NCI-H1436 treated with DMSO at 0.1 percent for 48 hours (cell line): ENCODE measurements at places on chromosomes 11 and 22.

DNA sequence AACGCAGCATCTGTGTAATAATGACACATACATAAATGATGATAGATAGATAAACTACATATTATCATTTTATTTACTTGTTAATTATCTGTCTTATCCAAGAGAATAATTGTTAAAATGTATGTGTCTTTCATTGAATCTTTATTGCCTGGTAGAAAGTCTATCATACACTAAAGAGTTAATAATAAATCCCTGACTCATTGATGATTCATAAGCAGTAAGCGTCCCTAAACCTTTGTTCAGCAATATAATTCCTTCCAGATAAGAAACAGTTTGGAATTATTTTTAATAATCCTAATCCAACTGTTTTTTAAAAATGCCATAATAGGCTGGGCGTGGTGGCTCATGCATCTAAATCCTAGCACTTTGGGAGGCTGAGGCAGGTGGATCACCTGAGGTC is 655.6 kb upstream of the CNTN5 start:
- no peak for DNase-seq

- DNase-seq: no peak
Measured at GRCh38 chr11:95568281-95568680, 221.3 kb downstream of the FAM76B start.

GRCh38 chr11:19628018-19628417 is 84.6 kb upstream of the NAV2 start:
- no peak for DNase-seq

GRCh38 chr22:44130076-44130711 is 50.5 kb upstream of the PARVG start:
- DNase-seq: no peak

DNA sequence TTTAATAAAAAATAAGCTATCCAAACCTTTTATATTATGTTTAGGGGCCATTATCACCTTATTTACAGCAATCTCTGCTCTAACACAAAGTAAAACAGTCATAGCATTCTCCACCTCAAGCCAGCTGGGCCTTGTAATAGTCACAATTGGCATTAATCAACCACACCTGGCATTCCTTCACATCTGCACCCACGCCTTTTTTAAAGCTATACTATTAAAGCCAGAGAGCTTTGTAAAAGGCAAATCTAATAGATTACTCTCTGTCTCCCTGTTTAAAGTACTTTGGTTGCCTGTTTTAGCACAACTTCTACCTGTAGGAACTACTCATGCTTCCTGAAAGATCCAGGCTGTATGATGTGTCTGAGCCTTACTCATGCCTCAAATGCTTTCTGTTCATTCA is 113.1 kb downstream of the CSNK2A3 start:
- DNase-seq: no peak

- no peak for DNase-seq
Measured at GRCh38 chr22:28331695-28332094, 347.9 kb downstream of the TTC28 start.

- no peak for DNase-seq
Measured at GRCh38 chr11:134987822-134988221, 575.8 kb upstream of the B3GAT1 start.

GRCh38 chr11:89521294-89521693 is 30.1 kb upstream of the NOX4 start:
- no peak for DNase-seq

DNA sequence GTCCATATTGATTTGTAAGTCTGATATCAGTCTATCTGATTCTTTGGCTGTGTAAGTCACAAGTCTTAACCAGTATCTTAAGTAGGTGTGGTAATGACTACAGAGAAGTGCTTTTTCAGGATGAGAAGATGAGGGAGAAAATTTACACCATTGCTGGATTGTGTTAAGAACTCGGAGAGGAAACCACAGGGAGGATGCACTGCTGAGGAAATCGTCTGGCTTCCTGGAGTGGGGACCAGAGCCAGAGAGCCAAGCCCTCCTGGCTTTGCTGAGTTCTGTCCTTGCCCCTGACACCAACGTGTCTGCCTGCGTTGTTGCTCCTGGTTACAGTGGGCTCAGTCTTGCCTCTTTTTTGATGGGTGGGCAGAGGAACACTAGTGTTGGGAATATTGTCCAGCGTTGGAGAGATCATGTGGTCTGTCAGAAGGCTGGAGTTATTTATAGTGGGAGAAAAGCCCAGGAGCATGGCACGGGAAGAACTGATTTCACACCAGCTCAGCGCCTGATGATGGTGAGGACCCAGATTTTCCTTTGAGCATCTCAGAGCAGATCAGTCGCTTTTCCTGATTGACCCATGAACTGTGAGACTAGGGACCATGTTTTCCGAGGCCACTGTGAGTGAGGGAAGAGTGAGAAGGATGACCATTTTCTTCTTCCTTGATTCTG is 29.6 kb downstream of the MARK2 start:
- DNase-seq: no peak

GRCh38 chr22:36991206-36991605 is 28.0 kb downstream of the TST start:
- DNase-seq: no peak

DNA sequence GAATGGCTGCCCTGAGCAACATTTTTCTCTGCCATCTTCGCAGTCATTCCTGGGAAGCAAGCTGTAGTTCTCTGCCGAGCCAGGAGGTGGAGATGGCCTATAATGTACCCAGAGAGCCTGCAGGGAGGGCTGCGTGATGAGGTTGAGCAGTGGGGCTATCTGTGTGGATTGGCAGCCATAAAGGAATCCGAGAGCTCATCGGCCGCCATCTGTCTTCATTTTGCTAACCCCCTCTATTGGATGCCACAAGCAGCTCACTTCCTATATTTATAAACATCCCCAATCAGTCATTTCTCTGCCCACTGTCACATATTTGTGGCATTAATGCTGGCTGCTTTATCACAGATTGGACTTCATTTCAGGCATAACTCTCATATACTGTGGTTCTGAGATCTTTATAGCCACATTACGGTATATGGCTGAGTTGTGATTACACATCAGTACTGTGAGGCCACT is 209.5 kb downstream of the NTM start:
- DNase-seq: no peak

DNA sequence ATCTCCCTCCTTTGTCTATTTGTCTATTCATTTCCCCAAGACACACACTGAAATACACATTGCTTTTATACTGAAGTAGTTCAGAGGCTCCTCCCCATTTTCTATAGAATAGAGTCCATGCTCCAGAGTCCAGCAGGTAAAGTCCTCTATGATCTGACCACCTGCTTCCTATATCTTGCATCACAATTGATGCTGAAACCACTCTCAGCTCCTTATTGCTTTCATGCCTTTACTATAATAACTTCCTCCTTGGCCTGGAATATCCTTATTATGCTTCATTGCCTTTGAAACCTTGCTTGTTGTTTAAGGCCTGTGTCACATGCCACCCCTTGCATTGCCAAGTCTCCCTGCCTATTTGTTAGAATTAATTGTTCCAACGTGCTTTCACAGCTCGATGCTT is 12.6 kb downstream of the OR6Q1 start:
- DNase-seq: no peak

- DNase-seq: no peak
Measured at GRCh38 chr11:34432822-34433221, 5.9 kb upstream of the CAT start.

GRCh38 chr11:24413391-24413790 is 83.5 kb upstream of the LUZP2 start:
- DNase-seq: no peak

GRCh38 chr11:131839326-131839725 is 468.9 kb downstream of the NTM start:
- DNase-seq: no peak

GRCh38 chr11:122933416-122933815 is 48.2 kb downstream of the BSX start:
- DNase-seq: no peak

DNA sequence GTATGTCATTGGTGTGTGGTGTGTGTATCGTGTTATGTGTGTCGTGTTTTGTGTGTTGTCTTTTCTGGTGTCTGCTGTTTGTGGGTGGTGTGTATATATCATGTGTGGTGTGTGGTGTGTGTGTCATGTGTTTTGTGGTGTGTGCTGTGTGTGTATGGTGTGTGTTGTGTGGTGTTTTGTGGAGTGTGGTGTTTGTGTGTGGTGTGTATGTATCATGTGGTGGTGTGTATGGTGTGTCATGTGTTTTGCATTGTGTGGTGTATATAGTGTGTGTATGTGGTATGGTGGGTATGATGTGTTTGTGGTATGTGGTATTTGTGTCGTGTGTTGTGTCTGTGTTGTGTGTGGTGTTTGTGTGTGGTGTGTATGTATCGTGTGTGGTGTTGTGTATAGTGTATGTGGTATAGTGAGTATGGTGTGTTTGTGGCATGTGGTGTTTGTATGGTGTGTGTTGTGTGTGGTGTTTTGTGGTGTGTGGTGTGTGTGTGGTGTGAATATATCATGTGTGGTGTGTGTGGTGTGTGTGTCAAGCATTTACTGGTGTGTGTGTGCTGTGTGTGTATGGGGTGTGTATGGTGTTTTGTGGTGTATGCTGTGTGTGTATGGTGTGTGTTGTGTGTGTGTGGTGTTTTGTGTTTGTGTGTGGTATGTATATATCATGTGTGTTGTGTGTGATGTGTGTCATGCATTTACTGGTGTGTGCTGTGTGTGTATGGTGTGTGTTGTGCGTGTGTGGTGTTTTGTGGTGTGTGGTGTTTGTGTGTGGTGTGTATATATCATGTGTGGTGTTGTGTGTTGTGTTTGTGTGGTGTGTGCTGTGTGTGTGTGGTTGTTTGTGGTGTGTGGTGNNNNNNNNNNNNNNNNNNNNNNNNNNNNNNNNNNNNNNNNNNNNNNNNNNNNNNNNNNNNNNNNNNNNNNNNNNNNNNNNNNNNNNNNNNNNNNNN is 12.7 kb downstream of the PIM3 start:
- DNase-seq: no peak

DNA sequence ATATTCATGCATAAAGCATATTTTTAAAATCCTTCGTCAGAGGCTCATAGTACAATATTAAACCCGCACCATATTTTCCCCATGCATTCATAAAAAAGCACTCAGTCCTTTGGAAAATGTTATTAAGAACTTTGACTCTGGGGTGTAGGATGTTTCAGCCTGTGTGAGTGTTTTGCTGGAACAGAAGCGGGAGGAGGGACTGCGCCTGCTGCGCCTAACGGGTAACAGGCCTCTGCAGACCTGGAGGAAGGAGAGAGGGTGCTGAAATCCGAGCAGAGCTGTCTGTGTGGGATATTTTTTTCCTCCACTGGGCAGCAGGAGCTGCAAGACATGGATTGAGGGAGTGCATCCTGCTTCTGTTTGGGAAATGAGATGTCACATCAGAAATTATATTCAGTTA is 483.0 kb downstream of the BRD1 start:
- no peak for DNase-seq

DNA sequence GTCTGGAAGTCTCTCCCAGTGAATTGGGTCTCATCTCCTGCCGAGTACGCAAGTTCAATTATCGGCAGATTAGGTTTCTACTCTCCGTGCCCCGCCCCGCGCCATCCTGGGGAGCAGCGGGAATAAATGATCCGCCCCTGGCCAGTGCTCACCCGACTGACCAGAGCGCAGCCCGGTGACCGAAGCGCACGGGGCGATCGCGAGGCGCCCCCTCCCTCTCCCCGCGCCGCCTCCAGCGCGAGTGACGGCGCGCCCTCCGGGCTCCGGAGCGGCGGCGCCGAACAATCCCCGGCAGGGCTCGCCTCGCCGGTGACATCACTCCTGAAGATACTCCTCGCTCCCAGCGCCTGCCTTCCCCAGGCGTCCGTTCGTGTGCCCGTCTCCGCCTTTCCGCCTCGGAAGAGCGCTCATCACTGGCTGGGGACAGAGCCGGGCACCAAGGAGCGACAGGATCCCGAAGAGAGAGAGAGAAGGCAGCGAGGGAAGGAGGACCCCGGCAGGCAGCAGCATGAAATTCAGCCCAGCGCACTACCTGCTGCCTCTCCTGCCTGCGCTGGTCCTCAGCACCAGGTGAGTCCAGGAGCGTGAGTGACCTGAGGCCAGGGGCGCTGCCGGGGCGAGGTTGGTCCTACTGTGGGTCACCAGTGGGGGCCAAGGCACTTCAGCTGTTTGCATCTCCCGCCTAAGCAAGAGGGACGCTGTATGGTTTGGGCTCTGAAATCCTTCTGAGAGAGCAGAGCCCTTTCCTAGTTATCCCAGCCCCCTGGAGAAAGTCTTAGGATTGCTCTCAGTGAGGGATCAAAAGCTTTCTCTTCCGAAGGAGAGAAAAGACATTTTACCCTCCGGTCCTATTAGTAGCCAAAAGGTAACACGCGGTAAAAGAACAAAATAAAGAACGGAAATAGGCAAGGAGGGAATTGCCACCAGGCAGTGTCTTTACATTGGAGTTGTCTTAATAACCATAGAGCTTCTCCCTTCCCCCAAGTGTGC is at the start of gene LUZP2:
Gene LUZP2, plus strand, starts transcription at position 318 of the 990 bp plus-strand sequence.
- no peak for DNase-seq

GRCh38 chr22:20396639-20397038 is 2.7 kb downstream of the ZNF74 start:
- DNase-seq: no peak

- no peak for DNase-seq
Measured at GRCh38 chr11:88810420-88811097, 255.2 kb downstream of the GRM5 start.

- DNase-seq: no peak
Measured at GRCh38 chr11:59119826-59120225, 12.8 kb downstream of the FAM111B start.

GRCh38 chr11:133041928-133042882 is 490.1 kb downstream of the OPCML start:
- no peak for DNase-seq

DNA sequence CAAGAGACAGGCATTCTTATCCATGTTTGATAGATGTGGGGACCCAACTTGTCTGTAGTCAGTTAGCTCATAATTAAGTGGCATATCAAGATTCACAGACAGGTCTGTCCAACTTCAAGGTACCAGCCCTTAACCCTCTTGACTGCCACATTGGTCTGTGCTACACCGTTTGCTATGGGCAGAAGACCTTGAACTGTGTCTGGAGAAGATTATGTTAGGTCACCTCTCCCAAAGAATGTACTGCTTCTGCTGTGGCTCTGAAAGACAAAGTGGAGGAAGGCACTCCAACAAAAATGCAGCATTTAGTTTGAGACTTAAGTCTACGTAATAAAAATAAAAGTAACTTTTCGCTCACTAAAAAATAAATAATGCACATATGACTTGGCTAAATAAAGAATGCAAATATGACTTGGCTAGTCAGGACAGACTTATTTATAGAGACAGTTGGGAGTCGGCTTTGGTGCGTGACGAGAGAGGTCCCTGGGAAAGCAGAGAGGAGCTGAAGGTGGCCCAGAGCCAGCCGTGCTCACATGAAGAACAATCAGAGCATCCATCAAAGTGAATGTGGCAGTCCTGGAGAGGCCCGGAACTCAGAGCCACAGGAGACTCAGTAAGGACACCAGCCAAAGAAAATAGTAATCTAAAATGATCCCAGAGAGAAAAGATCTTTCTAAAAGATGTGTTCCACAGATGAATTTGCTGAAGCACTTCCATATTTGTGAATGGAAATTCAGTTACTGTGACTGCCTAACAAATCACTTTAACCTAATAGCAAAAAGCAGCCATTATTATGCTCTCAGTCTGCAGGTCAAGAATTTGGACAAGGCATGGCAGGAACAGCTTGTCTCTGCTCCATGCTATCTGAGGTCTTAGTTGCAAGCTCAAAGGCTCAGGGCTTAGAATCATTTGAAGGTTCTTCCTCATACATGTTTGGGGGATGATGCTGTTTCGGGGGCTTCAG is 35.0 kb downstream of the CWC15 start:
- DNase-seq: no peak

- DNase-seq: no peak
Measured at GRCh38 chr11:124541204-124541603, 2.2 kb downstream of the OR8B12 start.

- DNase-seq: no peak
Measured at GRCh38 chr11:23206741-23207336, 346.6 kb upstream of the CCDC179 start.
